Sciatic nerve (tissue), 2 donors: ENCODE measurements at places on chromosomes 5 and 9. TPM values are rescaled to one million over a fixed set of nuclear protein-coding genes. Genes with fewer than 3 reads are reported as not detected.

DNA sequence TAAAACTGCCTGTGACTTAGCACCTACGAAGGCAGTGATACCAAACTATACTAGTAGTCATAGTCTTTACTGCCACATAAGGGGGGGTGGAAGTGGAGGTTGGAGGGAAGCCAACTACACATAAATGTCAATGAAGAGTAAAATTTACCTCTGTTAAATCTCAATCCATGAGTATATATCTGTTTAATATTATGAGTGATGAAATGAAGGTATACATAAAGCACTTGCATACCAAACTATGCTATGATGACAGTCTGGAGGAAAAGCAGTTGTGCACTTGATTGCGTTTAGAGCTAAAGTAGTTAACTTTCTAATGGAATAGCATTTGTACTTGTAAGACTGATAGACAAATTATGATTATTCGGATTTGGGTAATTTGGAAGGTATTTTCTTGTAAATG, 129.2 kb upstream of the POU5F2 start:
- no peak for DNase-seq

GRCh38 chr5:181086026-181086883, 44.7 kb downstream of the OR2V1 start:
- no peak for DNase-seq

GRCh38 chr5:138699482-138699881, 53.7 kb upstream of the CTNNA1 start:
- no peak for DNase-seq

Gene SMIM3
- total RNA-seq = 20.4 TPM

Gene ATP6V0E1
- total RNA-seq = 141 TPM
